ENCODE measurements at places on chromosomes 1 and 21.

GRCh38 chr21:17732306-17732705, 86.8 kb downstream of the C21orf91 start:
- no peak for DNase-seq

DNA sequence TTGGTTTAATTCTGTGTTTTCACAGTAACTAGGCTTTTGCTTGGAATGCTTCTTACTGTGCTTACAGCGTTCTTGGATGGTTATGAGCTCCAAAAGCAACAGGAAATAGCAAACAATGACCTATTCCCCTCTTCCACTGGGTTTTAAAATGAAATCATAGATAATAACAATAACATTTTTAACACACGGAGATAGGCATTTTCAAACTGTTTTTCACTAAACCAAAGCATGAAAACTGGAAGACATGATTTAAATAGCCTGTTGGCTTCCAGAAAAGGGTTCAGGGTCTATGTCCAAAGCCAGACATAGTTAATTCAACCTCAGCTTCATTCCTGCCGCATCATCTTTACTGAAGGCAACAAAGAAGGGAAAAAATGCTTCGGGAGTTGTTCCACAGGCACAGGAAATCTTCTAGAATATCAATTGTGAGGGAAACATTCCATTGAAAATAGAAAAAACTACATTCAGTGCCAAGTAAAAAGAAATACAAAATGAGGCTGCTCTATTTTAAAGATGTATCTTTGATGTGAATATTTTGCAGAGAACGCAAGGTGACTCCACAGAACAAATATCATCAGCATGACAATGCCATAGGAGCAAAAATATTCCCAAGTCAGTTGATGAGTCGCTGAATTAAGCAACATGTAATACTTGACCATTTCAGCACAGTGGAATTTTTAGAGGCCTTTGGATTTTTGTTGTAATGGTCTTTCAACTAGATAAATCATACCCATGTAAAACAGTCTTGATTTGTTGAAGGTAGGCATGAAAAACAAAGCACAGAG, 80.7 kb downstream of the NID1 start:
- DNase-seq: no peak

DNA sequence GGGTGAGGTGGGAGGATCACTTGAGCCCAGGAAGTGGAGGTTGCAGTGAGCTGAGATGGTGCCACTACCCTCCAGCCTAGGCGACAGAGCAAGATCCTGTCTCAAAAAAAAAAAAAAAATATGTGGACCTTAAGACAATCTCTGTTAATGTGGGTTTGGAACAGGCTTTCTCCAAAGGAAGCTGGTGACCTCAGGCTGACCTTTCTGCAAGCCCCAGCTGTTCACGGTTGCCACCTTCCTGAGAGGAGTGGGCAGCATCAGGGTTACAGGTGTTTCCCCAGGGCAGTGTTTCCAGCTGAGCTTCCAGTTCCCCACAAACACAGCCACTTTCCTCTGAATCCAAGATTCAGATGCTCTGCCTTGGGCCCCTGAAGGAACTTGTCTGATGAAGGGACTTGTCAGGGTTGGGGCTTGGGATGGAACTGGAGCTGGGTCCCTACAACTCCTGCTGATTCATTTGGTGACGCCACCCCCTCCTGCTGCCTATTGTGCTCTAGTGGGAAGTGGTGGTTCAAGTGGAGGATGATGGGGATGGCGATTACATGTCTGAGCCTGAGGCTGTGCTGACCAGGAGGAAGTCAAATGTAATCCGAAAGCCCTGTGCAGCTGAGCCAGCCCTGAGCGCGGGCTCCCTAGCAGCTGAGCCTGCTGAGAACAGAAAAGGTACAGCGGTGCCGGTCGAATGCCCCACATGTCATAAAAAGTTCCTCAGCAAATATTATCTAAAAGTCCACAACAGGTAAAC, 1.9 kb downstream of the ZBTB48 start:
- DNase-seq: no peak

DNA sequence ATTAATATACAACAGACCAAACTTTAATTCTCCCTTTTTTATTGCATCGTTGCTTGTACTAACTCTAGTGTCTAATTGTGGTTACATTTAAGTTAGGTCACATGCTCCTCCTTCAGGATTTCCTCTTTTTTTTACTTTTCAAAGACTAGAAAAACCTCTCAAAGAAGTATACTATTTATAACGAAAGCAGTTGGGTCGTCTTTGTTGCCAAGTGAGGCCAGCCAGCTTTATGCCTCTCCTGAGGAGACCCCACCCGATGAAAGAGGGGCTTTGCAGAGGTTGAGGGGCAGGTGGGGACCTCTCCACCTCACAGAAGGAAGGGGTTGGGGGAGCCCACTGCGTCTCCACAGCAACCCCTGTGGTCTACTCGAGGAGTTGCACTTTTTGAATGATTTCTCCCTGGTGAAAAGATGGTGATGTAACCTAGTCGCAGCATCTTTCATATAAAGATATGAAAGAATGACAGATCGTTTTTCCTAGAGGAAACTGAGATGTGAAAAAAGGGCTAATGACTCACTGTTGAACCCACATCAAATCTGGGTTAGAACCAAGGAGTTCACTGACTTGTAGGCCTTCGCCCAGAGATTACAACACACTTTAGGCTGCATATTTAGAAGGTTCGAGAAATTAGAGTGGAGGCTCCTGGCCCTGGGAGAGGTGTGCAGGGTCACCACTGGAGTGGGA, 6.4 kb downstream of the TGFB2 start:
- DNase-seq: peak; percentile 46

DNA sequence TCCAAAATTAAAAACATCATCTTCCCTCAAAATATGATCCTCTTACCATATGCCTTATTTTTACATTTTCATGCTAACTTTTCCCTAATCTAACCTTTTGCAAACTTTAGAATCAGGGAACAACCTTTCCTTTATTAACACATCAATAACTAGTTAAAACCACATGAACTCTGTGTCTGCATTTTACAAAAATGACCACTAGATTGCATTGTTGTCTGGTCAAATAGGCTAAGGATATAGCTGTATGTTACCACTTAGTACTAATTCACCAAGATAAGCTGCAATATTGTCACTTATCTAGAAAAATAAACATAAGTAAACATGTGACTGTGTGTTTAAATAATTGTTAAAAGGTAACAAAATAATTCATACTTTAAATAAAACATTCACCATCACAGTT, 82.3 kb downstream of the DENND1B start:
- no peak for DNase-seq

DNA sequence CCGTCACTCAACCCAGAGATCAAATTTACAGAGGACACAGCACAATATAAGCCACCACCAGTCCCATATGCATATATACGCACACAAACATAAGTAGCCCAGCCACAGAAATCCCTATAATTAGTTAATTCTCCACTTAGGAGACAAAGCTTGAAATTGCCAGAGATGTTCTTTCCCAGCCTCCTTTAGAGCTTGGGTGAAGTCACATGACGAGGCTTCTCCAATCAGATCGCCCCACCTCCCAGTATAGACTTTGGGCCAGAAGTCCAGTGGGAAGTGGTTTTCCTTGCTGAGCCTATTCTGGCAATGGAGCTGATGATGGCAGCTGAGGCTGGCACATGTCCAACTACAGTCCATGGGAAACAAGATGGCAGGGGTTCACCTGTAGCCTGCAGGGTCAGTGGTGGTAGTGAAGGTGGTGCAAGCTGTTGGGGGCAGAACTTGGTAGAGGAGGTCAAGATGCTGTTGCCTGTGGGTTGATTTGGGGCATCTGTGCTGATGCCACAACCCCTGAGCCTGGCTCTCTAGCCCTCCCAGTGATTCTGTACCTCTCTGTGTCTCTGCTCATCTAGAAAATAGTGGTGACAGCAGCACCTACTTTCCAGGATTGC, 535.9 kb downstream of the MATN1 start:
- no peak for DNase-seq

GRCh38 chr1:61337981-61338848, 255.9 kb downstream of the NFIA start:
- DNase-seq: peak; percentile 73

DNA sequence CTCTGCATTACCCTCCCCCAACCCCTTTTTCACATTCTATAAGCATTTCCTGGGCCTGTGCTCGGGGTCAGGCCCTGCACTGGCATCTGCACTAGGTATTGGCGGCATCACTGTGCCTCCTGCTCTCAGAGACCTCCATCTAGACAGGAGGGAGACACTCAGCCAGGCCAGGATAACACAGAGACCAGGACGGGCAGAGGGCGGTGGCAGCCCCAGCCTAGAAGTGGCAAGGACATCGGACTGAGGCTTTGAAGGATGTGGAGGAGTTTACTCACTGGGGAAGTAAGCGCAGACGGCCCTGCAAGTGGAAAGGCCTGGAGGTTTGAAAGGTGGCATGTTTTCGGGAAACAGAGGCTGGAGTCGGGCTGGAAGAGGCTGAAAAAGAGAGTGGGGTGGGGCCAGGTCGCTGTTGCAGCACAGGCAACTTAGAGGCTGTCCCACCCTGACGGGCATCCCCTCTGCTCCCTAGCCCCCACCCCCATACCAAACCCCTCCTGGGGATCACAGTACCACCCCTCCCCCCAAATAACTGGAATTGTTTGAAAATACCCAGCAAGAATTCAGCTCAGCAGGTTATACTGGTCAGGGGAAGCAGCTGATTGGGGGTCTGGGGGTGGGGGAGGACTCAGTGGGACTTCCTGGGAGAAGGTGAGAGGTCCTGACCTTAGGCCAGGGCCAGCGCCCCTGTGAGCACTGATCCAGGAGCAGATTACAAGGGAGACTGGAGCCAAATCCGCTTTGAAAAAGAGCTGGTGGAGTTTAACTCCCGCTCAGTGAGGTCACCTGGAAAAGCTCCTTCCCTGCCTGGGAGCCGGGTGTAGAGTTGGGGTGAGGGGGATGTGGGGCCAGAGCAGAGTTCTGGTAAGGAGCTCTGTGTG, 121.8 kb upstream of the WNT4 start:
- DNase-seq: peak; percentile 78

DNA sequence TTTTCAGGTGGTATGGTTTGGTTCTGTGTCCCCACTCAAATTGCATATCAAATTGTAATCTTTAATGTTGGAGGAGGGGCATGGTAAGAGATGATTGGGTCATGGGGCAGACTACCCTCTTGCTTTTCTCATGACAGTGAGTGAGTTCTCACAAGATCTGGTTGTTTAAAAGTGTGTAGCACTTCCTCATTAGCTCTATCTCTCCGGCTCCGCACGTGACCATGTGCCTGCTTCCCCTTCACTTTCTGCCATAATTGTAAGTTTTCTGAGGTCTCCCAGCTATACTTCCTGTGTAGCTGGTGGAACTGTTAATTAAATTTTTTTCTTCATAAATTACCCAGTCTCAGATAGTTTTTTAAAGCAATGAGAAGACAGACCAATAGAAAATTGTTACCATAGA, 843.2 kb downstream of the AMY1C start:
- no peak for DNase-seq

- no peak for DNase-seq
Measured at GRCh38 chr1:194056169-194056568, 869.8 kb upstream of the B3GALT2 start.

- no peak for DNase-seq
Measured at GRCh38 chr1:64482720-64483119, 12.8 kb downstream of the CACHD1 start.

DNA sequence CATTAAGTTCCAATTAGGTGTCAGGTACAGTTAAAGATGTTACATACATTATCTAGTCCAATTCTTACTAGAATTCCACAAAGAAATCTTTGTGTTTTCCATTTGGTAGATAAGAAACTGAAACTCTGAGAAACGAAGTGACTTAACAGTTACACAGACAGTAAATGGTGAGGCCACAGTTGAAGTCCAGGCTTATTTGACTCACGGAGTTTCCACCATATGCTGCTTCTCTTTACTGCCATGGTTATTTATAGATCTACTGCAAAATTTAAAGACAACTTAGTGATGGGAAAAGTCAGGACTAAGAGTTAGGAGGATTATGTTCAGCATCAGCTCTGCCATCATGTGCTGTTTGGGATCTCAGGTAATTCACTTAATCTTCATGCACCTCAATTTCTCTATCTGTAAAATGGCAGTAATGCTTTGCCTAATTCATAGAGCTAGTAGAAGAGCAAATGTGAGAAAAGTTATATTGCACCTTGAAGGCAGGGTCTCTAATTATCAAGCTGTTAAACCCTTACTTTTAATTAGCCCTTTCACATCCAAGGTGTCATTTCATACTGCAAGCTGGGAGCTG, 26.2 kb upstream of the SAMSN1 start:
- DNase-seq: no peak

GRCh38 chr1:29275435-29275834, 39.1 kb downstream of the PTPRU start:
- DNase-seq: no peak

GRCh38 chr1:172638249-172638648, 20.7 kb upstream of the FASLG start:
- no peak for DNase-seq

GRCh38 chr1:216523449-216524190, 100.4 kb upstream of the USH2A start:
- DNase-seq: no peak

DNA sequence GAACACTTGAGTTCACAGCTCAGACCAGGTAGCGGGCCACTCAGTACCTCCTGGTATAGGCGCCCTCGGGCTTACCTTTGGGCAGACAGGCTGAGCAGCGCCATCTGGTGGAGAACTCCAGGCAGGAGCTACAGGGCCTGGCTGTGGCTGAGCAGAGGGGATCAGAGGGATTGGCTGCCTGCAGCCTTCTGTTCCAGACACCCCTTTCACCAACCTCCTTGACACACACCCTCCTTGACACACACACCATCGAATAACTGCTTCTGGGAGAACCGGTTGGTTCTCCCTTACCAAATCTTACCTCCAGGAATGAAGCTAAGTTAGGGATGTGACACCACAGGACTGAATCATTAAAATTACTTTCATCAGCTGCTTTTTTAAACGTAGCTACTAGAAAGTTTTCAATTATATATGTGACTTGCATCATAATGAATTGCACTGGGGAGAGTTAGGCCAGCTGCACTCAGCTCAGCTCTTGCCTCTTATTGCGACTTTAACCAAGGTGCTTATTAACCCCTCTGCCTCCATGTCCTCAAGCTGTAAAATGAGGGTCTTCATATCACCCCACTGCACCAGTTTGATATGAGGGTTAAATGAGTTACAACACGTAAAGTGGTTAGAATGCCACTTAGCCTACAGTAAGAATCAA, 6.6 kb downstream of the LIN28A start:
- peak; percentile 94 for DNase-seq

GRCh38 chr1:43650310-43651085, 549 bp downstream of the KDM4A start:
- peak; percentile 98 for DNase-seq

GRCh38 chr21:36729310-36729970, 30.5 kb downstream of the SIM2 start:
- no peak for DNase-seq

- DNase-seq: peak; percentile 76
Measured at GRCh38 chr1:53982034-53982762, 35.8 kb downstream of the LDLRAD1 start.

Data from neural progenitor cell (in vitro differentiated cells).